OCI-M1 (cell line): ENCODE measurements at places on chromosomes 13 and 19.
A peak's percentile ranks its signal among the peaks of the same experiment; 100 is the strongest.

DNA sequence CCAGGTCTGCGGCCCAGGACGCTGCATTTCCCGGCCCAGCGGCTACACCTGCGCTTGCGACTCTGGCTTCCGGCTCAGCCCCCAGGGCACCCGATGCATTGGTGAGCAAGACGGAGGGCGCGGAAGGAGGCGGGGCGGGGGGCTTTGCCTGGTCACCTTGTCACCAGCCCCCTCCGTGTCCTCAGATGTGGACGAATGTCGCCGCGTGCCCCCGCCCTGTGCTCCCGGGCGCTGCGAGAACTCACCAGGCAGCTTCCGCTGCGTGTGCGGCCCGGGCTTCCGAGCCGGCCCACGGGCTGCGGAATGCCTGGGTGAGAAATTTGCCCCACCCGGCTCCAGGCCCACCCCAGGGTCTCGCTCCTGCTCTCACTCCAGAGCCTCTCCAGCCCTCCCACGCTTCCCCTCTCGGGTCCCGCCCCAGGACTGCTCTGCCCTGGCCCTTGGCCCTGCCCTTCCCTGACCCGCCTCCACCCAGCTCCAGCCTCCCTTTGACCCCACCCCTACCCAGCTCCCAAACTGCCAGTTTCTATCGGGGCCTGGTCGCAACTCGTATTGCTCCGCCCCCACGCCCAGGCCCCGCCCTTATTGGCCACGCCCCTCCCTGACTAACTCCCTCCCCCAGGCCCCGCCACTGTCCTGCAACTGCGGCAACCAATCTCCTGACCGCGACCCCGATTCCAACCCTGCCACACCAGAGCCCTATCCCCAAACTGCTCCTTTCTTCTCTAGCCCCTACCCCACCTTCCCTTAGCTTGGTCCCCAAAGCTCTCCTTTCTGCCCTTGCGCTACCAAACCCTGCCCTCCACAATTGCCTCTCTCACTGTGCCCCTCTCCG is 8.6 kb downstream of the LTBP4 start:
- DNase-seq = peak; percentile 98

- no peak for DNase-seq
Observed at GRCh38 chr13:30431269-30431940, 9.1 kb downstream of the UBE2L5 start.

DNA sequence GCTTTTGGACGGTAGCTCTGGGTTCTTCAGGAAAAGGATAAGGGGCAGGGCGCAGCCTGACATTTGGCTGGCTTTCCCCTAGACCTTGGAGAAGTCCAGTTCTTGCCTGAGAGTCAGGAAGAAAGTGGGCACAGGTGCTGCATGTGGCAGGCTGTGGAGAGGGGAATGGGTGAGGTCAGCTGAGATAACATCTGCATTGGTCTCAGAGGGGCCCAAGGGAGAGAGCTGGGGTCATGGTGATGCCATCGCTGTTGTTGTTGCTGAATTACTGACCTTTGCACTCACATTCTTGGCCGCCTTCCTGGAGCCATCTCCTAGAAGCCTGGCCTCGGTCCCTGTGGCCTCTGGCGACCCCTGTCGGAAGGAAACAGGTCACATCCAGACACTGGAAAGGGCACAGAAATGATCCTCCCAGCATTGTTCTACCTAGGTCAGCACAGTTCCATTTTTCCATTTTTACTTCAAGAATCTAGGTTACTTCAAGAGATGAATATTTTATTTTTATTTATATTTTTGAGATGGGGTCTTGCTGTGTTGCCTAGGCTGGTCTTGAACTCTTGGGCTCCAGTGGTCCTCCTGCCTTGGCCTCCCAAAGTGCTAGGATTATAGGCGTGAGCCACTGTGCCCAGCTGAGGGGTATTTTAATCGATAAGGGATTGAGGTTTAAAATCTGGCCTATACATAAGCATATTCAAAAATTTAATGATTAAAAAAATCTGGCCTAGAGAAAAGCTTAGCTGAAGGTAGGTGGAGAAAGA is 6.5 kb upstream of the LIPE start:
- DNase-seq = peak; percentile 92

DNA sequence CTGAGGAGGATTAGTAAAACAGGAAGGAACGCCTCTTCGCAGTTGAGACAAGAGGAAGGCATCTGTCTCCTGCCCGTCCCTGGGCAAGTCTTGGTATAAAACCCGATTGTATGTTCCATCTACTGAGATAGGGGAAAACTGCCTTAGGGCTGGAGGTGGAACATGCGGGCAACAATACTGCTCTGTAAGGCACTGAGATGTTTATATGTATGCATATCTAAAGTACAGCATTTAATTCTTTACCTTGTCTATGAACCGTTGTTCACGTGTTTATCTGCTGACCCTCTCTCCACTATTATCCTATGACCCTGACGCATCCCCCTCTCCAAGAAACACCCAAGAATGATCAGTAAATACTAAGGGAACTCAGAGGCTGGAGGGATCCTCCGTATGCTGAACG is 722 bp upstream of the TIMM50 start:
- peak; percentile 65 for DNase-seq

GRCh38 chr19:1068009-1069001 is 1.3 kb downstream of the ARHGAP45 start:
- DNase-seq = peak; percentile 10

GRCh38 chr13:97727991-97728390 is 225.5 kb upstream of the IPO5 start:
- peak; percentile 10 for DNase-seq

- peak; percentile 78 for DNase-seq
Observed at GRCh38 chr13:44116562-44117332, 237.0 kb downstream of the LACC1 start.

- DNase-seq = peak; percentile 51
Observed at GRCh38 chr13:99357131-99357596, 50.0 kb upstream of the GPR183 start.

DNA sequence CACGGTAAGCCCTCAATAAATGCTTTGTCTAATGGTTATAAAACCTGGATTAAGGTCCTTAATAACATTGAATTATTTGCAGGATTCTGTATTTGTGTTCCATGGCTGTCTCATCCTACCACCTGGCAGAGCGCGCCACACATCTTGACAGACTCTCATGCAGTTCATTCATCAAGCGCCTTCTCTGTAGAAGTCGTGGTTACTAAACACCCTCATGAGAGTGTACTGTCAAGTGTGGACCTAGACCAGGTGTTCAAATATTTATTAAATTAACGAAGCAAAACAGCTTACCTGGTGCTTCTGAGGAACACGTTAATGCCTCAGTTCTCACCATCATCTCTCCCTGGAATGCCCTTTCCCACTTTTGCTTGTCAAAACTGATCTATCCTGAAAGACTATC is 13.1 kb upstream of the FBXL3 start:
- DNase-seq = no peak

DNA sequence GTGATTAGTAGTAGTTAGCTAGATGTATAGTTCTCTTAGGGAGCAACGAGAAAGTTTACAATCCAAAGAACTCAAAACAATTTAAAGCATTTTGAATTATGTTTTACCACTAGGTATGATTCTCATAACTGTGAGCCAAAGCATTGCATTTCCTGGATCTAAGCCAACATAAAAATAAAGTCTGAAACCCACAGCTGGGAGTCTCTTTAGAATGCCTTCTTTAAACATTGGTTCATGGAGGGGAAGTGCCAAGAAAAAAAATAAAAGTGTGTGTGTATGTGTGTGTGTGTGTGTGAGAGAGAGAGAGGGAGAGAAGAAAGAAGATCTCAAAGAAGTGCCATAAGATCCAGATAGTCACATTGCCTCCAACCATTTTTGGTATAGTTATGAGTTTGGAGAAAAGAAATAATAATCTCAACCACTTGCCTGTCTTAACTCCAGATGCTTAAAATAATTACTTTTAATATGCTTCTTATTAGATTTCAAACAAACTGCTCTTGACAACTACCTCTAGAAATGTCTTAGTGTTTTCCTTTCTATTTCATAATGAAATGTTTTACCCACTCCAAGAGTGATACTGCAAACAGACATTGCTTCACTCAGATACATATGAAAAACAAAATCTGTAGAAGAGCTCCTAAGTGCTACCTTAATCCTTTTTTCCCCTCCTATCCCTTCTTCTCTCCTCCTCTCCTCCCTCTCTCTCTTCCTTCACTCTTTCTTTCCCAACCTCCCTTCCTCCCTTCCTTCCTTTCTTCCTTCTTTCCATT is 554.1 kb downstream of the KCTD12 start:
- peak; percentile 66 for DNase-seq
